ENCODE measurements at places on chromosomes 1 and 21. TPM values are rescaled to one million over a fixed set of nuclear protein-coding genes. Genes with fewer than 3 reads are reported as not detected.

GRCh38 chr1:99217599-99217998, 46.7 kb upstream of the PLPPR4 start:
- no peak for DNase-seq

DNA sequence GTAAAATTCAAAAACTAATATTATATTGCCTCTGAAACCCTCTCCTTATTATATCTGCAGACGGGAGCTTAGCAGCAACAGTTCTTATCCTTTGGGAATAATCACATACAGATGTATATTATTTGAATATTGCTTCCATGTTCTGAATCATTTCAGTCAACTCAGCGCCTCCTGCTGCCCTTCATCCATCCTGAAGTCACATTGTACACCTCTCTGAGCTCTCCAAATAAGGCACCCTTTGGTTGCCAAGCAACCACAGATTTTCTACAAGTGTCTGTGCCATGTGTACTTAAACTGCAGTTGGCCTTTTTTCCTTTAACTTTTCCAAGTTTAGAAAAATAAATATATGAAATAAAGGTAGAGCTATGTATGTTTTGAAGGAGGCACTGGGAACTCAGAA, 384.3 kb downstream of the LRRIQ3 start:
- no peak for DNase-seq

GRCh38 chr1:8679395-8679800, 138.0 kb downstream of the RERE start:
- DNase-seq, result no peak

DNA sequence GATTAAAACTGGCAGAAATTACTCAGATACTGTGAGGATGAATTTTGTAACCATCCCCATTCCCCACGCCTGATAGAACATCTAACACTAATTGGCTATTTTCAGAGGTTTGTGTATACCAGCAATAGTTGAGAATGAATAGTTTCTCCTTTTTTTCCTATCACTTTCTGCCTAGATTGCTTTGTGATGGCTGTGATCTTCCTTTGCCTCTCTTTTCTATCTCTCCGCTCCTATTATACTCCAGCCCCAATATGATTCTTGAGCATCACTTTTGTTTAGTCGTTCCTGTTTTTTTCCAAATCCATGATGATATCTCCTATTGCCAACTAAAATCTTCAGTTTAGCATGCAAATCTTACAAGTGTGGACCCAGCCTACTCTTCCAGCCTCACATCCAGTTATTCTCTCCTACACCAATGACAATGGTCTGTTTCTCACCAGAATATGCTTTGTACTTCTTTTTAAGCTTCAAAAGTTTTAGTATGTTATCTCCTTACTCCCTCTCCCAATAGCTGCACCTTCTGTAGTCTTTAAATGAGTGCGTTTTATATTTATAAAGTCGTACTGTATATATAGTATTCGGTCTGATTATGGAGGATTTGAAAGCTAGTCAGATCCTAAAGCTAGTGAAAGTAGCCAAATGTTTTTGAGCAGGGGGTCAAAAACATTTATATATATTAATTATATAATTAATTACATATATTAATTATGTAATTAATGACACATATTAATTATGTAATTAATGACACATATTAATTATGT, 25.2 kb downstream of the MAGI3 start:
- DNase-seq, result no peak

GRCh38 chr1:248849152-248849551, 9.7 kb downstream of the ZNF692 start:
- no peak for DNase-seq

DNA sequence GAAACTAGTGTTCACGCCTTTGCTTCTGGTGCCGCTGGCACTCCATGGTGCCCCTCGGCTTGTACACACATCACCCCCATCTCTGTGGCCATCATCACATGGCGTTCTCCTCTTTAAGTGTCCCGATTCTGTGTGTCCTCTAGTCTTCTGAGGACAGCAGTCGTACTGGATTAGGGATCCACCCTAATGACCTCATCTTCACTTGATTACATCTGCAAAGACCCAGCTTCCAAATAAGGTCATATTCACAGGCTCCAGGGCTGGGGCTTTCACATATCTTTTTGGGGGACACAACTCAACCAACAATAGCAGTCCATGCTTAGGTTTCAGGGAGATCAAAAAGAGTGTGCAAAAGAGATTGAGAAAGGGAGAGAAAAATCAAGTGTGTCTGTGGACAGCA, 64.9 kb downstream of the HLCS start:
- DNase-seq, result no peak

DNA sequence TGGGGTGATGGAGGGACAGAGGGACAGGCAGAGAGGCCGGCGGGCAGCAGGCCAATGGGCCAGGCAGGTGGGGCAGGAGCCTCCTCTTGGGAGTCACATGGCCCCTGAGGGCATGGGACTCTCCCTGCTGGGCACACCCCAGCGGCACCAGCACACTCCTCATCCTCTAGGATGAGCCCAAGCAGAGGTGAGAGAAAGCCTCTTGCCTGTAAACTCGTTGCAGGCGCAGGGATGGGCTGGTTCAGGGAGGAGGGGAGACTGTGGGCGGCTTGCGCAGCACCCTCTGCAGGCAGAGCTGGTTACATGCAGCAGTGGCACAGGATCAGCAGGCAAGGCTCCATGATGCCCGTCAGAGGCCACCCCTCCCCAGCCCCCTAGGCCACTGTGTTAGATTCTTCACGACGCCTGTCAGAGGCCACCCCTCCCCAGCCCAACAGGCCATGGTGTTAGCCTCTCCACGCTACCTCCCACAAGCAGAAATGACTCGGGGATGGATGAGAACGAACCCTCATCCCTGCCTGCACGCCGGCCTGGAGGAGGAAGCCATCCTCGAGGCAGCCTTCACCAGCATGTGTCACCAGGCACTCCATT, 209.7 kb upstream of the VAMP3 start:
- no peak for DNase-seq

DNA sequence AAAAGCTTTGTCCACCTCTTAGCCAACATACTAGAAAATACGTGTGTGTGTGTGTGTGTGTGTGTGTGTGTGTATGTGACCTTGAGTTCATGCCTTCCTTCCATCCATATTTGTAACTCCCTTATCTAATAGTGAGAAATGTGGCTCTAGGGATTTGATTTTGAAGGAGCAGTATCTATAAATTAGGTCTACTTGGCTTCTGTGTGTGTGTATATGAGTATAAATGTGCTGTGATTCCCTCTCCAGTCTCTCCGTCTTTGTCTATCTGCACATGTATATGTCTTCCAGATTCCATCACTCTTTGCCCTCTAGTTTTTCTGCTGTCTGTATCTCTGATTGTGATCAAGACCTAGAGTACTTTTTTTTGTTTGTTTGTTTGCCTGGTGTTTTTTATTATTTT, 11.9 kb upstream of the NBL1 start:
- no peak for DNase-seq

DNA sequence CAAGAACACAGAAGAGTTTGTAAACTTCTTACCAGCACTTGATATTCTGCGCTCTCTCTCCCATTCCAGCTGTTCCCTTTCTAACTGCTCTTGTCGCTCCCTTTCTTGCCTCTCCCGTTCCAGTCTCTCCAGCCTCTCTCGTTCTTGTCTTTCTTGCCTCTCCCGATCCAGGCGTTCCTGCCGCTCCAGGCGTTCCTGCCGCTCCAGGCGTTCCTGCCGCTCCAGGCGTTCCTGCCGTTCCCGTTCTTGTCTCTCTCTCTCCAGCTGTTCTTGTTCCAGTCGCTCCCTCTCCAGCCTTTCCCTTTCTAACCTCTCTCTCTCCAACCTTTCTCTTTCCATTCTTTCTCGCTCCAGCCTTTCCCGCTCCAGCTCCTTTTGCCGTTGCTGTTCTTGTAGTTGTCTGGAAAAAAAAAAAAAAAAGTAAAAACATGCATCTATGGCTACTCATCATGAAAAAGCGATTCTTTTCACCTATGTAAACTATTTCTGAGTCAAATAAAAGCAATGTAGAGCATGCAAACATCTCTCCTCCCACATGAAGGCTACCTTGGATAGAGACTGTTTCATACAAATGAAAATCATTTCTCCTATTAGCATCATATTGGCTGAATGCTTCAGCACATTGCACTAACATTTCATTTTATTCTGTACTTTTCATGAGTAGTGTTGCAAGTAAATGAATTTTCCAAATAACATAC, 91.5 kb upstream of the LBR start:
- no peak for DNase-seq

DNA sequence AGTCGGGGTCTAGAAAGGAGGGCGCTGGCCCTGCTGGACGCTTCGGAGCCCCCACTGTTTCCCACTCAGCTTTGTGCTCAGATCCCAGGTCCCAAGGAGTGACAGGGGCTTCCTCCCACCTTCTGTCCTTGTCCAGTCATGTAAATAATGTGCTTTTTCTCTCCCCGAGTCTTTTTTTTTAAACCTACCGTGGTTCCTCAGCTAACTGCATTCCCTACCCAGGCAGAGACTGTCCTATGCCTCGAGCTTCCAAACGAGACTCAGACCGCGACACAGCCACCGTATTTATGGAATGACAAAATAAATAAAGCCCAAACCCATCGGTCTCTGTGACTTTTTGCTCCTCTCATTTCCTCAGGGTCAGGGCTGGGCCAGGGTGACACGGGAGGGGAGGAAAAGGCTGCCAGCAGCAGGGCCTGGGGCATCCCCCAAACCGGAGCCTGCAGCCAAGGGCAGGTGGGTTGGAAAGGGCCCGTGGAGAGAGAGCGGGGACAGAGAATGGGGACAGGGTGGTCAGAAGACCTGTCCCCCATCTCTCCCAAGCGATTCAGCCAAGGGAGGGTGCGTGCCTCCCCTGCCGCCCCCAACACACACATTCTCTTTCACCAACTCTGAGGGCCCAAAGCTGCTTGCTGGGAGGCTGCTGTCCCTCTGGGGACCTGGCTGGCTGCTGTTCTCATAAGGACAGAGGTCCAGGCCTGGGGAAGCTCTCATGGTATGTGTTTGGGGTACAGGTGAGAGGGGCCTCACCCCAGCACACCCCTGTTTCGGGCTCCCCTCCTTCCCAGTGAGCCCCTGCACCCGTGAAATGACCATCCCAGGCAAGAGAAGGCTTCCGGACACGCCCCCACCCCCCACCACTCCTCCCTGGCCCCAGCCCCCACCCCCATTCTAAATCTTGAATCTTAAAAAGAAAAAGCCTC, 55.4 kb downstream of the KCNAB2 start:
- no peak for DNase-seq

GRCh38 chr1:24939040-24939674, 9.1 kb upstream of the RUNX3 start:
- no peak for DNase-seq

DNA sequence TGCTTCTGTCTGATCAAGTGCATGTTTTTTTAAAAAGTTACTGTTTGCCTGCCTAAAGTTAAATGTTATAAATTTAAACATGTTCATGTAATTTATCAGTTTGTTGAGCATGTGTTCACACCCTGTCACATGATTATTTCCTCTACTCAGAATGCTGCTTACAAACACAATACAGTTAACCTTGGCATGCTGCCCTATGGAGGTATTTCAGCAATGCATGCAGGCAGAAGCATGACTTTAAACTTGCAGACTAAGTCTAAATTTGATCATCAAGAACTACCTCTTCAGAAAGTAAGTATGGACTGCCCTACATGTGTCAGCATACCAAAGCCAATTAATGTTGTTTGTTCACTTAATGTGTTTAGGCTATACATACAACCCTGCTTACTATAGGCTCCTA, 161.6 kb downstream of the LRRC40 start:
- peak; percentile 86 for DNase-seq

GRCh38 chr1:82587371-82587770, 786.6 kb downstream of the ADGRL2 start:
- DNase-seq, result no peak

- DNase-seq, result no peak
Observed at GRCh38 chr1:209222826-209223225, 360.7 kb upstream of the CAMK1G start.

DNA sequence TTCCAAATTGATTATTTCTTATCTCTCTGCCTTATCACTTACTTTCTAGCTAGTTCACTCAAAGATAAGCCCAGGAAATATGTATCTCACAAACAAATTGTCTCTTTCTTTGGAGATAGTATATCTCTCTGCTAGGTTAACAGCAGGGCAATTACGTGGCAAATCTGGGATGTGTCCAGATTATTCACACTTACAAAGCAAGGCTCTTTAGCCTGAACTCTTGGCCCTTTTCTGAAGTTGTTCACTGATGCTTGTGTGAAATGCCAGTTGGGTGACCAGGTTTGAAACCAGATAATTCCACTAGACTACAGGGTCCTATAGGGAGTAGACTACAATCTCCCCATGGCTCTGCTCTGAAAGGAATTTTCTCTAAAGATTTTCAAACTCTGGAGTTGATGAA, 30.8 kb upstream of the FAM78B start:
- no peak for DNase-seq

DNA sequence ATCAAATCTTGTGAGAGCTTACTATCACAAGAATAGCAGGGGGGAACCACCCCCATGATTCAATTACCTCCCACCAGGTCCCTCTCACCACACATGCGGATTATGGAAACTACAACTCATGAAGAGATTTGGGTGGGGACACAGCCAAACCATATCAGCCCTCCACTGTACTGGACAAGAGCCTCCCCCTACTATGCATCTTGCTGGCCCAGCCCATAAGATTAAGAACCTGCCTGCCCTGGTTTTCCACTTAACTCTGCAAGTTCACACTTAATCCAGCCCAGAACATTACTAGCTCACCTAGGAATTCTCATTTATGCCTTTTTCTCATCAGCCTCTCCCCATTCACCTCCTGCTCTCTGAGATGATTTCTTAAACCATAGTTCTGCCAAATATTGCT, 18.0 kb upstream of the FBXO28 start:
- no peak for DNase-seq

- peak; percentile 87 for DNase-seq
Observed at GRCh38 chr1:100894603-100895539, at the start of gene EXTL2. EXTL2 (minus strand) TSS chr1:100894842; CDS start chr1:100888757, 6,085 bp downstream.

The DPH5 gene
- polyA plus RNA-seq, result 42.3 TPM

The FAM229A gene
- 0.42 TPM for polyA plus RNA-seq

The GRHL3 gene
- polyA plus RNA-seq, result 1.5 TPM

The TLR5 gene
- polyA plus RNA-seq, result 0.18 TPM

The RAVER2 gene
- polyA plus RNA-seq, result 4.3 TPM

The BNIPL gene
- 0.40 TPM for polyA plus RNA-seq

The REN gene
- 0.06 TPM for polyA plus RNA-seq

The TMEM81 gene
- polyA plus RNA-seq, result 2.1 TPM

The CA14 gene
- 0.66 TPM for polyA plus RNA-seq

The FAM167B gene
- 0.27 TPM for polyA plus RNA-seq
